ENCODE measurements at places on chromosomes 6 and 20.
A peak's percentile ranks its signal among the peaks of the same experiment; 100 is the strongest.

GRCh38 chr6:84870672-84871071 is 106.3 kb upstream of the TBX18 start:
- peak; percentile 38 for DNase-seq

DNA sequence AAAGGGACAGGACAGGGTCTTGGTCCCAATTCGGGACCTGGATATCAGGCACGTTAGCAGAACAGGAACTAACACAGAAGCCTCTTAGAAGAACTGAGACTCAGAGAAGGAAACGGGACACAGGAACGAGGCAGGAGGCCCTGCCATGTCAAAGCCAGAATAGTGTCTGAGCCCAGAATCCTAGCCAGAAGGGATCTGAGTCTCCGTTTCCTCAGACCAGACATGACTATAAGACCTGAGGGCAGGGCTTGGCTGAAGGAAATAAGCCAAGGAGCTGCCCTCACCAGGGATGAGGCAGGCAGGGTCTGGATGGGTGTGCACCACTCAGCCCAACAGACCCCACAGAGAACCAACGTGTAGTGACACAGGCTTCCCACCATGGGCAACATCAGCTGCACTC is 40.3 kb downstream of the TRERF1 start:
- no peak for DNase-seq

GRCh38 chr6:142612956-142613355 is 311.1 kb downstream of the ADGRG6 start:
- DNase-seq: no peak

DNA sequence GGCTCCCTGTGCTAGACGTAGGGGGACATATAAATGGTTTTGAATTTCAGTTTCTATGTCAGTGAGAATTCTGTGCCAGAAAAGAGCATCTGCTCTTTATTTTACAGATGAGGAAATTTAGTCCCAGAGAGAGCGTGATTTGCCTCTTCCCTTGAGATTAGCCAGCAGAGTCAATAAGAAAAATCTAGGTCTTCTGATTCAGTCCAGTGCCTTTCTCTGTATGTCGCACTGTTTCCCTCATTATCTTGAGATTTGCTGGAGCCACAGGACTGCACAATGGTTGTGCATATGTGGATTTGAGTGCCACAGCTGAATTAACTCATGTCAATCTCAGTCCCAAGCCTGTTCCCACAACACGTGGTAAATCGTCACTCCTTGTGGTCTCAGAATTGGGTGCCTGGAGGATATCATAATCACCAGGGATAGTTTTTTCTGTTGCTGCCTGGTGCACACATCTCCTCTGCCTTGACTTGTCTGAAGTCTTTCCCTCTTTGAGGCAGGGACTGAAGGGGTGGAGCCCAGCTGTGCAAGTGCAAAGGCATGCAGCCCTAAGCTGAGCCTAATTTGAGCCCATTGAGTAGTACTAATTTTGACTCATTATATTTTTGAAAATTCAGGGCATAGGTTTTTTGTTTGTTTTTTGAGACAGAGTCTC is 276.7 kb downstream of the SOX4 start:
- no peak for DNase-seq

GRCh38 chr6:5126214-5126613 is 41.1 kb downstream of the PPP1R3G start:
- peak; percentile 35 for DNase-seq

DNA sequence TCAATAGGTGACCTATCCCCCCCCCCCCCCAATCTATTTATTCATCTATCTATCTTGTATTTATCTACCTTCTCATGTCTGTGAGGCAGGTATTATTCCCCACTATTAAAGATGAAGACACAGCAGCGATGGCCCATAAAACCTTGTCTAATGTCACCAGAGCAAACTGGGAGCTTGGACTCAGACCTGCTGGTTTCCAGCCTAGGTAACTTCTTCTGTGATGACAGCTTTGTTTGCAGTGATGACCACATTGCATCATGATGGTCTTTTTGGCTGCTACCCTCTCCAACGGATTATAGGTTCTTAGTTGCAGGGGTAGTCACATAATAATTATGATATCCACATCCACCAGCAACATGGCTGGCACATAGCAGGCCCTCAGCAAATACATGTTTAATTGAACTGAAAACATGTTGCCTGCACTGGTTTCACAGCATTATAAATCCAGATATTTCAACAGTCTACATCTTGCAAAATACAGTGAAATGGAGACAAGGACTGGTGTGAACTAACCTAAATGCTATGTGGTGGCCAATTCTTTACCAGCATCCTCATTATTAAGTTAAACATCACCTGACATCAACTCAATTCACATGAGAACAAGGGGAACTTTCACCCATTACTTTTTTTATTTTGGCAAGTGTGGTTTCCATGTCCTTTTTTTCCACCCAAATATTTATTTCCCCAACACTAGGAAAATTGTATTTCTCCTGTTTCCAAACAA is 712.5 kb upstream of the NRSN1 start:
- no peak for DNase-seq

- no peak for DNase-seq
Measured at GRCh38 chr6:114312931-114313330, 29.9 kb downstream of the HS3ST5 start.

GRCh38 chr6:24744911-24745310 is 26.0 kb upstream of the C6orf62 start:
- DNase-seq: no peak

- DNase-seq: no peak
Measured at GRCh38 chr6:105806486-105806920, 279.6 kb upstream of the PRDM1 start.

GRCh38 chr20:11315525-11315924 is 602.2 kb upstream of the BTBD3 start:
- DNase-seq: no peak

DNA sequence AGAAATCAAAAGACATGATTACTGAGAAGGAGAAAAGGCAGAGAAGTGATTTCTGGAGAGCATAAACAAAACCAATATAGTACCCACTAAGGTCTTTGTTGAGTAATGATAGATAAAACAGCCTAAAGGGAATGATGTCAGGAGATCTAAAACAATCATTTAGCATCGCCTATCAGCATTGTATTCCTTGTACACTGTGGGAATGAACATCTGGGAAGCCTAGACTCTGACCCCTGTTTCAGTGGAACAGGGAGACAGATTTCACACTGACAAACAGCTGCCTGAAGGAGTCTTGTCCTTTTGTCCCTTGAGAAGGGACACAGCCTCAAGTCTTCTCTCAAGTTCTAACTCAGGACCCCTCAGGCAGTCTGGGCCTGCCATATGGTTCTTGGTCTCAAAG is 1.7 kb downstream of the ASIP start:
- no peak for DNase-seq
